Temporal lobe (tissue), 4 donors: ENCODE measurements at places on chromosomes 11 and 22. TPM values are rescaled to one million over a fixed set of nuclear protein-coding genes. Genes with fewer than 3 reads are reported as not detected.

The DERL3 gene
- total RNA-seq, result 0.49 TPM

The KCNA4 gene
- 4.7 TPM for total RNA-seq

The IFITM10 gene
- total RNA-seq, result 0.49 TPM

The GAS2L1 gene
- 3.7 TPM for total RNA-seq

The ANGPTL5 gene
- 0.25 TPM for total RNA-seq

The FJX1 gene
- total RNA-seq, result 30.2 TPM

The OR5B21 gene
- not detected for total RNA-seq

The DGCR6 gene
- total RNA-seq, result 6.4 TPM

The OR10S1 gene
- total RNA-seq, result not detected

The IFITM5 gene
- total RNA-seq, result not detected

The ANO3 gene
- total RNA-seq, result 4.2 TPM

The VPS26B gene
- 62.2 TPM for total RNA-seq

The TRPC6 gene
- 4.2 TPM for total RNA-seq

The MRPL17 gene
- total RNA-seq, result 13.0 TPM

The RRP7A gene
- 19.2 TPM for total RNA-seq

The SLC22A9 gene
- total RNA-seq, result under 0.01 TPM

The NCAM1 gene
- total RNA-seq, result 514 TPM

The FAT3 gene
- 115 TPM for total RNA-seq

The PGA3 gene
- total RNA-seq, result 0.49 TPM

The OR51B2 gene
- total RNA-seq, result 0.49 TPM

The GSTT2 gene
- not detected for total RNA-seq
